ENCODE measurements at places on chromosomes 13 and 19.
A peak's percentile ranks its signal among the peaks of the same experiment; 100 is the strongest.

GRCh38 chr13:106277484-106278154 lies 257.8 kb downstream of the EFNB2 start:
- no peak for DNase-seq

DNA sequence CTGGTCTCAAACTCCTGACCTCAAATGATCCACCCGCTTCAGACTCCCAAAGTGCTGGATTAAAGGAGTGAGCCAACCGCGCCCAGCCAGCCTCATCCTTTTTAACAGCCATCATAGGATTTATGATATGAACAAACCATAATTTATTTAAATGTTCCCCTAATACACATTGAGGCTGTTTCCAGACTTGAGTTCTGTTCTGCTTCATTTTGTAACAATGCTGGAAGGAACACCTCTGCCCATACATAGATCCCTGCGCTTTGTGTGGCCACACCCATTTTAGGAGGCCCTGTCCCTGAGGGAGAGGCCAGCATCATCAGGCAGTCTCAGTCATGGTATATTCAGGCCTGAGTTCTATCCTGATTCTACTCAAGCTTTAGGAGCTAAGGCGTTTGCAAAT lies 35.9 kb downstream of the TPT1 start:
- DNase-seq: no peak

GRCh38 chr19:55209693-55210472 lies 582 bp upstream of the PTPRH start:
- DNase-seq: no peak

DNA sequence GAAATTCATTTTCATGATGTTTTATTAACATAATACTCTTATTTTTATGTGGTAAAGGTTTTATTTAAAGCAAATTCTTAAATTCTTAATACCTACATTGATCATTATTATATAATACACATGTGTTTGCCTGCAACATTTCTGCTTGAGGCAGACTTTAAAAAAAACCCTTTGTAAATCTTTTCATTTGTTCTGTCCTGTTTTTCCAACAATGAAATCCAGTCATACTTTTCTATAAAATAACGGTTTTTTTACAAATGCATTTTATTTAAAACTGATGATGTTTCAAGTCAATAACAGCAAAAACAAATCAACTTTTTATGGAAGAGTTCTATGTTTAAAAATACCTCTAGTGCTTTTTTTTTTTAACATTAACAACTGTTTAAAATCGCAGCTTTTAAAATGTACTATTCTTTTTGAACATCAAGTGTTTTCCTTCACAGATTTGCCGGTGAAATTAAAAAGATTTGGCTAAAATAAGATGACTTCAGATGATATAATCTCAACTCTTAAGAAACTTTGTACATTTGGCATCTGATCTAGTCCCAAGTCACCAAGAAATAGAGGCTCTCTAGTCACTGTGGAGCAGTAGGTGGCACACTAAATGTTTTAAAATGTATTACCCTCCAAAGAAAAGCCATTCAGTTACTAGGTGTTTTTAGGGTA lies 5.1 kb downstream of the POU4F1 start:
- DNase-seq: no peak

DNA sequence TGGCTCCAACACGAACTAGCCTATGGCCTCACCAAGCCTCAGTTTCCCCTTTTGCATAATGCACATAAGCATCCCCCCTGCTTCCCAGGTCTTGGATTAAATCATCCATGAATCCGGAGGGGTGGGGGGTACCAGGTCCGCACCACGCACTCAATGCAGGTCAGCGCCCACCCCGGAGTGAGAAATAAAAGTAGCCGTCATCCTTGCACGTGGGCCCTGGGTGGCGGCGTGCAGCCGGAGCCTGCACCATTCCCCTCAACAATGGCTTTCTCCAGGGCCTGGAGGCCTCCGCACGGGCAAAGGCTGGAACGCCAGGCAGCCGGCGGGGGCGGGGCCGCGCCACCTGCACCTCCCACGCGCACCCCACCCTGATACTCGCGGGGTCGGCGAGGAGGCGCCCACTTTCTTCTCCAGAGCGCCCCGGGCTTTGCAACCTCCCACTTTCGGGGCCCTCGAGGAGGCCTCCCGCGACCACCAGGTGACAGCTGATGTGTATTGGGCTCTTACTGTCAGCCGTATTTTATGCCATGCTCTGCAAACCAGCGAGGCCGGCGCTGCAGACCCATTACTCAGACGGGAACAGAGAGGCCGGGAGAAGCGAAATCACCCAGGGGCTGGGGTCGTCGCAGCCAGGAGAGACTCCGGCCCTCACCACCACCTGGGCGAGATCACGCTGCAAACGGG lies 767 bp upstream of the GADD45B start:
- DNase-seq: no peak

- no peak for DNase-seq
Observed at GRCh38 chr19:14459703-14460102, 15.5 kb downstream of the PTGER1 start.

DNA sequence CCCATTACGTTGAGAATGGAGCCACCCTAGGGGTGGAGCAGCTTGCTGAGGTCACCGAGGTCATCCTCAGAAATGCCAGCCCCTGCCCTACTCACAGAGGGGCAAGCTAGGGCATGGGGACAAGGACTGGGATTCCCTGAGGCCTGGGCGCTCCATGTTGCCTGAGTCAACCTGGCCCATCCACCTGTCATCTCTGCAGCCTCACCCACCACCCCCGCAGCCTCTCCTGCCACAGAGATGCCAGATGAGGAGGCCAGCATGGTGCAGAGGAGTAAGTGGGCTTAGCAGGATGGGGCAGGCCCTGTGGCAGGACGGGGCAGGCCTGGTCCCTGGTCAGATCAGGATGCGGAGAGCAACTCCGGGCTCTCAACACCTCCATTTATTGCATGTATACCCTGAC lies 9.5 kb downstream of the NKPD1 start:
- DNase-seq: no peak

DNA sequence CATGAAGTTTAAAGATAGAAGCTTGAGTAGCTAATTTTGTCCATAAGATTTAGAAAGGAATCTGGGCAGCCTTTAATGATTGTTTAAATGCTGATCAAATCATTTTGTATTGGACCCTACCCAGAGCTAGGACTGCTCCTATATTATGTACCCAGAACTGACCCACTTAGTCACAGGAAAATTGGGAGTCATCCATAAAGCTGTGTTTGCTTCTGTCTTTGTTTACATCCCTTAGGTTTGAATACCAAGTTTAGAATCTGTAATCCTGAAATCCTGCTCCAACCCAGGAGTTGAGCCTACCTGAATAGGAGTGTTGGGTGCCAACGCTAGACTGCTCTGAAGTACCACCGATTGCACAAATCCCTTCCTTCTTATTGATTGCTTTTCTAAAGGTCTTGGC lies 23.8 kb downstream of the LCP1 start:
- no peak for DNase-seq

GRCh38 chr13:33994198-33994597 lies 176.2 kb downstream of the RFC3 start:
- DNase-seq: no peak

GRCh38 chr13:114090476-114090875 lies 41.9 kb downstream of the RASA3 start:
- DNase-seq: peak; percentile 49

DNA sequence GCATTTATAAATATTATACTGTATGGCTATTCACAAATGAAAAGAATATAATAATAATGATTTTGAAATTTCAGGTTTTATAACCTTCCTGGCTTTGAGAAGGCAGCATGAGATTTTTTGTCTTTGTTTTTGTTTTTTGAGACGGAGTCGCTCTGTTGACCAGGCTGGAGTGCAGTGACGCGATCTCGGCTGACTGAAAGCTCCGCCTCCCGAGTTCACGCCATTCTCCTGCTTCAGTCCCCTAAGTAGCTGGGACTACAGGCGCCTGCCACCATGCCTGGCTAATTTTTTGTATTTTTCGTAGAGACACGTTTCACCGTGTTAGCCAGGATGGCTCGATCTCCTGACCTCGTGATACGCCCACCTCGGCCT lies 64.1 kb downstream of the ZNF429 start:
- DNase-seq: no peak

GRCh38 chr19:17863520-17864182 lies 3.9 kb downstream of the RPL18A start:
- DNase-seq: no peak

DNA sequence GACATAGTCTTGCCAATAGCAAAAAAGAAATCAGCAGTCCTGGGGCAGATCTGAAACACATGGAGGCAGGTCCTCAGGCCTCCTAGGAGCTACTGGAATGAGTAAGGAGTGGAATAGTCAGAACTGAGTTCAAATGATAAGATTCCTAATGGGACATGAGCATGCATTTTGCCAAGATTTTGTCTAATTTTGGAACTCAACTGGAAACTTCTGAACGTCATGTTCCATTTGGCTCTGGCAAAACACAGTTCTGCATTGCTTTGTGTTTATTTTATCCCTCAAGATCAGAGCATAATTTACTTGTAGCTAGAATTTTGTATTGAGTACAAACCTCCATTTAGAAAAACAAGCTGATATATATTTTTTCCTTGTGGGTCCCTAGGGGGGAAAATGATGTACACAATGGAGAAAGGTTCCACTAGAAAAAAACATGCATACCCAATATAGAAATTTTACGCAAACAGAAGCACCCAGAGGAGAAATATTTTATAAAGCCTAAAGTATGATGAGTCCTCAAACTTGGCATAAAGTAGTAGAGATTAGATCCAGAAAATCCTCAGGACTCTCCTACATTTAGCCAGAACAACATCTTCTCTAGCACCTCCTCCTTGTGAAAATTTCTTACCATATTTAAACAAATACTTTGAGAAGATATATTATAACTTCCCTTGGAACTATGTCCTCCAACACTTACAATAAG lies 149.0 kb upstream of the SERP2 start:
- DNase-seq: no peak

- DNase-seq: no peak
Observed at GRCh38 chr13:89458456-89458855, 1787.3 kb downstream of the SLITRK5 start.

DNA sequence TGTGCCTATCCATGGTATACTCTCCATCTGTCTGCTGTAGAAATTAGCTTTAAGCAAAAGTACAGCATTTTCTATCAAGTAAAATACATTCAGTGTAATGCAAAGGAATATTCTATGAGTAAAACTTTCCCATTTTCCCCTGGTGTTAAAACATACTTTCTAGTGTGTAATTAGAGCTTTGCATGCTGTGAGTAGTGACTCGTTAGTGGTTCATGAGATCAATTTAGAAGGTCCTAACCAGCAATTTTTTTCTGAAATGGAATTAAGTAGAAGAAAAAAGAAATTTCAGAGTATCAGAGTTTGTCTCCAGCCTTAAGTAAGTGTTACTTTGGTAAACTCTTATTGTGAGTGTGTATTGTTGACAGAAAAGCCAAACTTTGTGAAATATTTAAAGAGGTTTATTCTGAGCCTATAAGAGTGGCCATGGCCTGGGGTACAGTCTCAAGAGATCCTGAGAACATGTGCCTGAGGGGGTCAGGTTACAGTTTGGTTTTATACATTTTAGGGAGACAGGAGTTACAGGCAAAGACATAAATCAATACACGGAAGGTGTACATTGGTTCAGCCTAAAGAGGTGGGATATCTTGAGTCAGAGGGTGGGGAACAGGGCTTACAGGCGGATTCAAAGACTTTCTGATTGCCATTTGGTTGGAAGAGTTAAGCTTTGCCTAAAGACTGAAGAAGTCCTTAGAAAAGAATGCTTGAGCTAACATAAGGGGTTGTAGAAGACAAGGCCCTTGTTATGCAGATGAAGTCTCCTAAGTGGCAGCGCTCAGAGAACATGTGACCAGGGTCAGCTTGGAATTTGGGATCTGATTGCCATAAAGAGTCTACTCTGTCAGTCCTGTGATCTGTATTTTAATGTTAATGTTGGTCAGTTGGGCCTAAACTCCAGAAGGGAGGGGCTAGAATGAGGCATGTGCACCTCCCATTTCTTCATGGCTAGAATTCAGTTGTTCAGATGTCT lies 25.5 kb downstream of the FAM187B start:
- no peak for DNase-seq

GRCh38 chr13:100138859-100139491 lies 50.1 kb downstream of the PCCA start:
- no peak for DNase-seq

Data from NCI-H526 treated with DMSO at 0.1 percent for 48 hours (cell line).